ENCODE measurements at places on chromosomes 5 and 9. TPM values are rescaled to one million over a fixed set of nuclear protein-coding genes. Genes with fewer than 3 reads are reported as not detected.

- no peaks in the 10 kb centered on the region for H3K36me3 ChIP-seq
- H3K27ac ChIP-seq = no peak overlapping the region
Measured at GRCh38 chr5:126681970-126682369, 81.2 kb downstream of the PHAX start.

GRCh38 chr5:178237431-178238312 is 5.1 kb upstream of the PHYKPL start:
- H3K27ac ChIP-seq = no peak overlapping the region
- H3K4me3 ChIP-seq = no peak overlapping the region

DNA sequence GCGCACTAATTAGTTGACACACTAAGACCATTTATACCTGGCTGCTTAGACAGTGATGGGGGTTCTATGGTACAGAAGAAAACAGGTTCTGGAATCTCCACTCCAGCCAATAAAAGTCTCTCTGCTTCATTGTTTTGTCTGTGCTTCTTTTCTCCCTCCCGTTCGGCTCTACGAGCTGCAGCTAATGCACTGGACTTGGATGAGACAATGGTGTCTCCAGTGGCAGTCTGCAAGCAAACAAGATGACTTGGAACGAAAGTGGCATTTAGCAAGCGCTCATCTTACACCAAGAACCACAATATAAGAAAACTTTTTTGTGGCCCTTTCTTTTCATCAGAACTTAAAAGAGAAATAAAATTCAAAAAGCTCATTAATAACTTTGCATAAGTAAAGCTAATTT is 30.2 kb downstream of the GFM2 start:
- peaks cover 12% of the 10 kb centered on the region for H3K36me3 ChIP-seq
- no peaks in the 10 kb centered on the region for H3K27me3 ChIP-seq
- H3K27ac ChIP-seq = no peak overlapping the region
- no peaks in the 10 kb centered on the region for H3K4me1 ChIP-seq
- H3K4me3 ChIP-seq = no peak overlapping the region

- no peaks in the 10 kb centered on the region for H3K27me3 ChIP-seq
- H3K4me1 ChIP-seq = no peaks in the 10 kb centered on the region
- no peak overlapping the region for H3K27ac ChIP-seq
- no peak overlapping the region for H3K4me3 ChIP-seq
Measured at GRCh38 chr5:86896916-86897315, 279.2 kb downstream of the COX7C start.

- H3K4me1 ChIP-seq = no peaks in the 10 kb centered on the region
- H3K27ac ChIP-seq = no peak overlapping the region
- no peak overlapping the region for H3K4me3 ChIP-seq
- H3K36me3 ChIP-seq = no peaks in the 10 kb centered on the region
- H3K27me3 ChIP-seq = no peaks in the 10 kb centered on the region
Measured at GRCh38 chr9:15942831-15943424, 390.1 kb downstream of the CCDC171 start.

GRCh38 chr5:78830528-78831046 is 154.5 kb downstream of the ARSB start:
- no peak for DNase-seq
- no peaks in the 10 kb centered on the region for H3K27me3 ChIP-seq
- peaks cover 10% of the 10 kb centered on the region for H3K4me1 ChIP-seq
- no peaks in the 10 kb centered on the region for H3K36me3 ChIP-seq
- H3K27ac ChIP-seq = peak overlapping the region; percentile 9

TMC1 gene
- total RNA-seq = not detected

SPATA6L gene
- 0.28 TPM for total RNA-seq

SCAMP1 gene
- 89.4 TPM for total RNA-seq
